ENCODE measurements at places on chromosomes 2 and 18. TPM values are rescaled to one million over a fixed set of nuclear protein-coding genes. Genes with fewer than 3 reads are reported as not detected.

CNTNAP5 gene
- 0.14 TPM for total RNA-seq

GREB1 gene
- total RNA-seq = 0.24 TPM

PPP1R7 gene
- total RNA-seq = 78.9 TPM

GRCh38 chr2:169193618-169194017, 124.3 kb downstream of the DHRS9 start:
- no peaks in the 10 kb centered on the region for H3K36me3 ChIP-seq
- no peaks in the 10 kb centered on the region for H3K27me3 ChIP-seq
- H3K4me1 ChIP-seq = no peaks in the 10 kb centered on the region

- H3K36me3 ChIP-seq = no peaks in the 10 kb centered on the region
- no peaks in the 10 kb centered on the region for H3K27me3 ChIP-seq
- no peak for DNase-seq
- no peak overlapping the region for H3K27ac ChIP-seq
- H3K4me3 ChIP-seq = no peak overlapping the region
Observed at GRCh38 chr2:219559156-219559915, 12.0 kb downstream of the OBSL1 start.

GRCh38 chr2:240319855-240320203, 115.6 kb upstream of the GPC1 start:
- no peak overlapping the region for H3K4me3 ChIP-seq
- no peaks in the 10 kb centered on the region for H3K36me3 ChIP-seq
- no peak overlapping the region for H3K27ac ChIP-seq
- no peaks in the 10 kb centered on the region for H3K27me3 ChIP-seq

Data from thymus (tissue), 14 donors.